ENCODE measurements at places on chromosomes 3 and 15. TPM values are rescaled to one million over a fixed set of nuclear protein-coding genes. Genes with fewer than 3 reads are reported as not detected.

Gene ARPIN
- total RNA-seq = 23.4 TPM

Gene CKMT1A
- not detected for total RNA-seq

Gene DPPA2
- not detected for total RNA-seq

Gene GOLGA6D
- not detected for total RNA-seq

Gene CD86
- total RNA-seq = 4.1 TPM

DNA sequence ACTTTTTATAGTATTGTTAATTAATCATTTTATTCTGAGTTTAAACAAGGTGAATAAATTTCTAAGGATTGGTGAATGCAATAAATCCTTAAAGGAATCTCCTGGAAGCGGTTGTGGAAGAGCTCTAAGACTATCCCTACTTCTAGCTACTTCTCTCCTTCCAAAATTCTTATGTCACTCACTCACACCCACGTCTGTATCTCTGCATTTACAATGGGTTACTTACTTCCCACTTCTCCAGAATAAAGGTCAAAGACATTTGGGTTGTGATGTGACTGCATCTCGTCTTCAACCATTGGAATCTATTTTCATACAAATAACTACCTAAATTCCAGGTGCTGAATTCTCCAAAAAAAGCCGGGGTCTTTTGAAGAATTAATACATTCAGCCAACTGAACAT lies 234.2 kb upstream of the MDFIC2 start:
- no peak overlapping the region for H3K4me3 ChIP-seq
- DNase-seq = no peak
- no peaks in the 10 kb centered on the region for H3K36me3 ChIP-seq
- H3K27ac ChIP-seq = no peak overlapping the region

GRCh38 chr3:48881006-48881405 lies 17.7 kb downstream of the SLC25A20 start:
- H3K4me1 ChIP-seq = no peaks in the 10 kb centered on the region
- H3K4me3 ChIP-seq = no peak overlapping the region
- no peak overlapping the region for H3K27ac ChIP-seq
- H3K27me3 ChIP-seq = no peaks in the 10 kb centered on the region

DNA sequence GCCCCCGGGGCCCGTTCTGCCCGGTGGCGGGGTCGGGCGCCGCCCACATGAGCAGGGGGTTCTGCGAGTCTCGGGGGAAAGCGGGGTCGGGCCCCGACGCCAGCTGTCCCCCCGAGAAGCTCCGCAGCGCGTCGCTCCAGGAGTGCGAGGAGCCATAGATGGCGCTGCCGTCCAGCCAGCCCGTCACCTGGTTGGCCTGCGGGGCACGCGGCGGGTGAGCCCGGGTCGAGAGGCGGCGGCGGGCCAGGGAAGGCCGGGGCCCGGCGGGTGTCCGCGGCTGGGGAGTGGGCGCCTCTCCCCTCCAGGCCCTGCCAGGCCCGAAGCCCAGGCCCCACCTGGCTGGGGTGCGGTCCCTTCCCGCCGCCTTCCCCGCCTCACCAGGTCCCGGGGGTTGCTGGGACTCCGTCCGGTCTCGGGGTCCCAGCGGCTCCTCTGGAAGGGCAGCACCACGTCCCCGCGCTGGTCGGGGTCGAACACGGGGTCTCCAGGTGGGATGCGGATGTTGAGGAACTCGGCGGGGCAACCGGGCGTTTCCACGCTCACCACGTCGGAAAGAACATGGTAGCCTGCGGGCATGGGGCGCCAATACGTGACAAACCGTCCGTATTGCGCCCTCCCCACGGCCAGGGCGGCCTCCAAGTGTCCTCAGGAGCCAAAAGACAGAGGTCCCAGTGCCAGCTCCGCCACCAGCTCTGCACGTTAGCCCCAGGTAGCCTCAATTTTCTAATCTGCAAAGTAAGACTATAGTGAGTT lies 2.4 kb downstream of the DUOX2 start:
- no peaks in the 10 kb centered on the region for H3K36me3 ChIP-seq
- H3K27me3 ChIP-seq = peaks cover 48% of the 10 kb centered on the region
- no peak overlapping the region for H3K4me3 ChIP-seq
- no peak overlapping the region for H3K27ac ChIP-seq
- peaks cover 34% of the 10 kb centered on the region for H3K4me1 ChIP-seq

DNA sequence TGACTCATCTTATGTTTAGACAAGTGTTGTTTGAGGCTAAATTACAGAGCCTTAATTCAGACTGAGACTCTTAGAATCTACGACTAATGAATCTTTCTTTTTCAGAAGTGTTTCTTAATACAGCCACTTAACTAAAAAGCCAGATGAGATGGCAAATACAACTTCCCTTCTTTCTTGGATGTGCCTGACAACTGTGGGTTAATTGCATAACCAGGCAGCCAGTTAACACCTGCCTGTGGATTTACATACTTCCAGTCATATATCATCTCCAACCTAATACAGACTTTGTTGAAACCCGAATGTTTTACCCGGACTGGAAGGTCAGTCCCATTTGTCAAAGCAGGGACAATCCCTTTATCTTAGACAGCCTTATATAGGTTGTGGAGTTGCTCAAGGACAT lies 297.6 kb downstream of the VPS13C start:
- no peak for DNase-seq
- H3K36me3 ChIP-seq = no peaks in the 10 kb centered on the region
- H3K4me3 ChIP-seq = no peak overlapping the region
- no peak overlapping the region for H3K27ac ChIP-seq
- H3K4me1 ChIP-seq = no peaks in the 10 kb centered on the region

- no peak for DNase-seq
- H3K4me1 ChIP-seq = no peaks in the 10 kb centered on the region
- H3K27me3 ChIP-seq = no peaks in the 10 kb centered on the region
- H3K27ac ChIP-seq = no peak overlapping the region
These were observed 29.2 kb upstream of the UMPS start for GRCh38 chr3:124700880-124701684.

Data from sigmoid colon (tissue), 7 donors.